ENCODE measurements at places on chromosomes 1 and 21.
A peak's percentile ranks its signal among the peaks of the same experiment; 100 is the strongest.

DNA sequence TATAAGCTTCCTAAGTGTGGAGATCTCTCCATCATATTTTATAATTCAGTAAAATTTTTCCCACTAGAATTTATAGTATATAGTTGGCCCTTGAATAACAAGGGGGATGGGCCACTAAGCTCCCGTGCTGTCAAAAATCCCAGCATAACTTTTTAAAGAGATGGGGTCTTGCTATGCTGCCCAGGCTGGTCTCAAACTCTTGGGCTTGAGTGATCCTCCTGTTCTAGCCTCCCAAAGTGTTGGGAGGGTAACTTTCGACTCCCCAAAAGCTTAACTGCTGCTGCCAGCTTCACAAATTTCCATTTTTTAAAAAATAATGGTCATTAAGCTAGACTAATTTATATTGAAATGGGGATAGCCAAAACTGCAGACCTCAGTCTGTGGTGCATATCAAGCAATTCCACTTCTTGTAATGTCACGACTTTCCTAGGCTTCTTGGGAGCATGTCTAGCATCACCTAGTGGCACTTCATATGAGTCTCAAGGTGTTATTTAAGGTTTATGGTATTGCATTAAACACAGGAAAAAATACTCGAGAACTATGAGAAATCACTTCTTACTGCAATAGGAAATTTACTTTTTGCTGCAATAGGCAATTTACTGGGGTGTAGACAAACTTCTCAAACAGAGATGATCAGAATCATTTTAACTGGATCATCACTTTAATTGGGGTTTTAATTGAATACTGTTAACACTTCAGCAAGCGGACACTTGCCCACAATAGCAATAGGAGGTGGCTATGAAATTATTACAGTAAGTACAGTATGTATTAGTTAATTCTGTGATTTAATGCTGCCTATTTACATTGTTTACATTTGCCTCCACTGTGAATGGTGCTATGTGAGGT, 19.3 kb upstream of the ACTA1 start:
- DNase-seq: peak; percentile 24

DNA sequence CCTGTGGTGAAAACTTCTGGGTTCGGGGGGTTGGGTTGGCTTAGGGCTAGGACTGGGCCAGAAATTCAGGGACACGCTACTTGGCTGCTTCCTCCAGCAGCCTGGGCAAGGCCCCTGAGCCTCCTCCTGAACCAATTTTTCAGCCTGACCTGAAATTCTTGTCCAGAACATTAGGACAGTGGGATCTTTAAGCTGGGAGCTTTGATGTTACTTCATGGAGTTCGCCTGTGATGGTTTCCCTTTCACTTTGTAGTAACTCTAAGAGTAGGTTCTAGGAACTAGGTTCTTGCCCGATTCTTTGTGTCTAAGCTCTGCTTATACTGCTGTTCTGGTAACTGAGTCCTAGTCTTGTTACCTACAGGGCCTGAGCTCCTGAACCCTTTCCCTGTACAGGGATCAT, 75.3 kb downstream of the S1PR1 start:
- DNase-seq: no peak

DNA sequence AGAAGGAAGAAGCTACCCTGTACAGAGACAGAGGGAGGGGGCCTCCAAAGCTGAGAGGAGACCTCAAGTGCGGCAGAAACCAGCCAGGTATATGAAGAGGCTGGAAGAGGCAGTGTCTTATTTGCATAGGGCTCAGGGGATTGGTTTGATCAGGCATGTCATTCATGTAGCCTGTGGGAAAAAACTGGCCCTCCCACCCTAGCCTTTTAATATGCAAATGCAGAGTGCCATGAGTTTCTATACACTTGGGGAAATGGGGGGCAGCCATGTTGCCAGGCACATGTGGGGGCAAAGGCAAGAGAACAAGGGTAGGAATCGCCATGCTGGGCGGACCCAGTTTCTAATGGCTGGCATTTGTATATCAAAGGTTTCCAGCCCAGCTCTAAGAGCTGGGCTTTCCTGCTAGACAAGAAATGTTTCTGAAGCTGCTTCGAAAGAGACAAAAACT, 172.7 kb downstream of the RASAL2 start:
- DNase-seq: no peak

DNA sequence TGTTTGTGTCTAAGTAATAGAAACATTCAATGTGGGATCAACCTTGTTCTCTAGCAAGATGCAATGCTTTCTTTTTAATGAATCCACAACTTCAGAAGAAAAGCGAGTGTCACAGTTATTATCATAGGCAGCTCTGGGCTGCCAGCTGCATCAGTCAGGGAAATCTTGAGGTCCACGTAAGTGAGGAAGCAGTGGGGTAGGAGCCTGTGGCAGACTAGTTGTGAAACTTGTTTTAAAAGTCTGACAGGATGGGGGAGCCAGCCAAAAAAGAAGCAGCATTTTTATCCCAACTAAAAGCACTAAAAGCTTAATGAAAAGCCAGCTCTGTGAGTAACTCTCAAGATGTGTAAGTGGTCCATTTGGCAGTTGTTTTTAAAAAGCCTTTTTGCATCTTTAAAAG, 113.1 kb downstream of the ZNF326 start:
- no peak for DNase-seq

- DNase-seq: peak; percentile 65
These were observed 1488.4 kb downstream of the MRPL39 start for GRCh38 chr21:24118738-24119459.

- no peak for DNase-seq
These were observed 49.9 kb downstream of the WDR4 start for GRCh38 chr21:42829417-42829816.

- DNase-seq: no peak
These were observed 83.6 kb downstream of the SIK1 start for GRCh38 chr21:43343095-43343991.

- peak; percentile 88 for DNase-seq
These were observed 215.3 kb upstream of the PTGFR start for GRCh38 chr1:78275456-78275855.
